NCI-H345 (cell line): ENCODE measurements at places on chromosomes 7 and 10.

- no peak for DNase-seq
Measured at GRCh38 chr7:99170730-99171074, 26.8 kb upstream of the SMURF1 start.

- no peak for DNase-seq
Measured at GRCh38 chr7:72297636-72298035, 114.5 kb downstream of the CALN1 start.

- DNase-seq: no peak
Measured at GRCh38 chr10:48587101-48587500, 17.8 kb downstream of the ARHGAP22 start.

GRCh38 chr10:122875843-122876466 lies 3.4 kb downstream of the FAM24B start:
- DNase-seq: no peak

GRCh38 chr7:106736508-106737201 lies 75.7 kb upstream of the CCDC71L start:
- DNase-seq: peak; percentile 49

GRCh38 chr7:103317009-103317408 lies 19.8 kb downstream of the PMPCB start:
- no peak for DNase-seq

- DNase-seq: no peak
Measured at GRCh38 chr10:26044141-26044749, 110.2 kb downstream of the MYO3A start.

GRCh38 chr7:144854839-144855424 lies 19.1 kb upstream of the TPK1 start:
- DNase-seq: peak; percentile 46

DNA sequence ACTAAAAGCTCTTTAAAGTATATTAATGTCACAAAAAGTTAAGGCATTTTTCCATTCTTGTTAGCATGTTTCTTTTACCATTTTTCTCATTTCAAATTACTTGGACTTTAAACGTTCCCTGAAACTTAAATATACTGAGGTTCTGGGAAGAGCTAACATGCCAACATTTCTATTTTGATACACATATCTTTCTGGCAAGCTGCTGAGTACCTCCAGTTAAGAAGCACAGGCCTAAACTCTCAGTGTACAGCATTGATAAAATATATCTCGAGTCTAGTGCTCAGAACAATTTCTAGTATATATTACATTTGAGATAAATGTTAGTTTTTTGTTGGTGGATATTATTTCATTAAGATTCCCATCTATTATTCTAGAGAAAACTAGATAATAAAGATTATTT lies 612.9 kb upstream of the KCND2 start:
- DNase-seq: no peak

DNA sequence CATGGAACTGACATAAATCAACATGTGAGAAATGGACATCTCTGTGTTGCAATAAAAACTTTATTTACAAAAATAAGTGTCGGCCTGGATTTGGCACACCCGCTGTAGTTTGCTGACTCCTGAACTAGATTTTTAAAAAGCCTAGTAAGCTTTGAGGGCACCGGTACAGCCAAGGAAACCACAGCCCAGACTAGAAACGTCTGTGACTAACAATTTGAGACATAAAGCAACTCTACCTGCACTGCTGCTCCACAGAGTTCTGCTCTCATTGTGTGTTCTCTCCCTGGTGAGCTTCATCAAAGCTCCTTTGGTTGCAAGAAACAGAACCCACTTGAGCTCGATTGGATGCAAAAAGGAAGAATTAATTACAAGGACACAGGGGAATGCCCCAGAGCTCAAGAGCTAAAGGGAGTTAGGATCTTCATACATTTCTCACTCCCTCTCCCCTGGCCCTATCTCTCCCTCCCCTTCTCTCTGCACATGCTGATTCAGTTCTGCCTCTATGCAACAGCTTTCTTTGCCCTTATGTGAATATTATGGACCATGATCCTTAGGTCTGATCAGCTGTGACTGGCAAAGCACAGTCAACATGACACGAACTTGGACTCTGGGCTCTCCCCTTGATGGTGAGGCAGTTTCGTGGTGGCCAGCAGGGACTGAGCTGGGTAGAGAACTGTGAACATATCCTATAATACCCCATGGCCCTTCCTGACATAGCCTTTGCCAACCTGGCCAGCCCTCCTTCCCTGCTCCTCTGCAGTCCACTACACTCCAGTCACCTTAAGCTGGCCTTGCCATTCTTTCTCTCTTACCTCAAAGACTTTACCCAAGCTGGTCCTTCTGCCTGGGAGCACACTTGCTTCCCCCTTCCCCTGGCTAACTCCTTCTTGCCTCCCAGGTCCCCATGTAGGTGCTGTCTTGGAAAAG lies 77.5 kb upstream of the YAE1 start:
- DNase-seq: no peak

DNA sequence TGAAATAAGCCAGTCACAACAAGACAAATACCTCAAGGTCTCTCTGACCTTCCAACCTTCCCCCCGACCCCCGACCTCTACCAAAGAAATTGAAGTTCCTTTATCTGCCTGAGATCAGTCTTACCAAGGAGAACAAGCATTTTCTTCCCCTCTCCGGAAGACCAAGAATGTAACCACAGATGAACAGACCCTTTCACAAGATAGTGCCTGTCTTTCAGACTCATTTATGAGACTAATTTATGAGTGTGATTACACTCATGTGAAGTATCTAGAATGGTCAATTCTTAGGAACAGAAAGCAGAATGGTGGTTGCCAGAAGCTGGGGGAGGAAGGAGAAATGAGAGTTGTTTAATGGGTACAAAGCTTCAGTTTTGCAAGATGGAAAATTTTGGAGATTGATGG lies 108.9 kb upstream of the MKLN1 start:
- no peak for DNase-seq
